Activated CD4-positive, alpha-beta T cell treated with anti-CD3 and anti-CD28 coated beads, Interleukin-2, amount 50 U/mL, for 1 hour (primary cell): ENCODE measurements at places on chromosomes 5 and 9.

DNA sequence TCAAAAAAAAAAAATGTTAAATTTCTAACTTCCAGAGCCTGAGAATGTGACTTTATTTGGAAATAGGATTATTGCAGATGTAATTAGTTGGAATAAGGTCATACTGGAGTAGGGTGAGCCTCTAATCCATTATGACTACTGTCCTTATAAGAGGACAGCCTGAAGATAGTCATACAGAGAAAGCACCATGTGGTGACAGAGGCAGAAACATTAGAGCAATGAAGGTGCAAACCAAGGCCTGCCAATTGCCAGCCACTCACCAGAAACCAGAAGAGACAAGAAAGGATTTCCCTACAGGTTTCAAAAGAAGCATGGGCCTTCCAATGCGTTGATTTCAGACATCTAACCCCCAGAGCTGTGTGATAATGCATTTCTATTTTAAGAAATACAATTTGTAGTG lies 659.2 kb upstream of the CHD1 start:
- DNase-seq = no peak

GRCh38 chr5:139746691-139747582 lies 48.7 kb upstream of the PSD2 start:
- peak; percentile 63 for DNase-seq

DNA sequence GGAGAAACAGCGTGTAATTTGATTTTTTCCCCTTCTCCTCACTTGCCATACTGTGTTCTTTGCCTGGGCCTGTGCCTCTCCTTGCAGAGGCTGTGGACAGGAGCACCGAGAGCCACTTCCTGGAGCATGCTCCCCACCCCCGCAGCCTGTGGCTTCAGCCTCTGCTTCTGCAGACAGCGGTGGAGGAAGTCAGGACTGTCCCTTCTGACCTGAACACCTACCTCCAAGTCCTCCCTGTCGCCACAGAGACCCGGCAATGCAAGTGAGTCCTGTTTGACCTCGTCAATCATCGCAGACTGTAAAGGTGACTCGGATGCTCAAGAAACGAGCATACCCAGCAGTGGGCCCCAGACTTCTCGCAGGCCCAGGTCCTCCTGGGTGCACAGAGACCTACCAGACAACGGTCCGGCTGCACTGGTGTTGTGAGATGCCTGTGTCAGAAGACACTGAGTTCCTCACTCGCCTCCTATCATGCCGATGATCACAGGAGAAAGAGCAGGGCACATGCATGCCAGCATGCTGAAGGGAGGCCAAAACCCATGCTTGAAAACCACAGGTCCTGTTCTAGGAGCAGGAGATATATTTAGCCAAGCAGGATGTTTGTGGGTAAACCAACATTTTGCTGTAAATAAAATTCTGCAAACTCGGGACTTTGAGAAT lies 198.8 kb downstream of the AUH start:
- DNase-seq = no peak

GRCh38 chr5:92544036-92544435 lies 1037.0 kb downstream of the NR2F1-AS1 start:
- no peak for DNase-seq

GRCh38 chr9:27194401-27195091 lies 85.5 kb downstream of the TEK start:
- no peak for DNase-seq

DNA sequence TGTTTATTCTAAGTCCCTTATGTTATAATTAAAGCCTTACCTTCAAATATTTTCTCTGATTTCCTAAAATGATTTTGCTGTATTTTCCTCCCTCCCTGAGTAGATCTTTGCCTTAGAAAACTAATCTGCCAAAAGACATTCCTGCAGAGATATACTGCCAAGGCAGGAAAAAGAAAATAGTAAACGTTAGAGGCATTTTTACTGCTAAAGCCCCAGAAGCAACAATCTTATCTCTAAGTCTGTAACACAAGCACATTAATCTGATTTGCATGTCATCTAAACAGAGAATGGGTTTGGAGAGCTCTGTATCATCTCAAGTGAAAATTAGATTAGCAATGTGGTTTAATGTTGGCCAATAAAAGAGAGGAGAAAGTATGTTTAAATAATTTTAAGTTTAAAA lies 847.7 kb downstream of the MAT2B start:
- DNase-seq = no peak

- DNase-seq = no peak
Observed at GRCh38 chr5:148910686-148911361, 84.4 kb downstream of the ADRB2 start.

DNA sequence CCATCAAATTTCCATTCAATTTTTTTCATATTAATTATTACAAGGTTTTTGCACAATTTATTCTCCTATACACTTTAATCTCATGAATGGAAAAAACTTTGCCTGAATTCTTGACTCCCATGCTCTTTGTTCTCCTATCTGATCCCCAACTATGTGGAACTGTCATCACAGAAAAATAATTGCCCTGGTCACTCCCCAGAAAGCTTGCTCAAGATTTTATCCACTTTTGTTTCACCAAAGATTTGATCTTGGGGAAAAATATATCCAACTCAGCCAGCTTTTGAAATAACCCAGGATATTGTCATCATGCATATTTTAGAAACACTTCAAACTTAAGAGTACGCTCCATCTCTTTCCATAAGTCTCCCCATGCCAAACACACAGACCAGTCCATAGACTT lies 77.7 kb upstream of the PPP2R2B start:
- no peak for DNase-seq

DNA sequence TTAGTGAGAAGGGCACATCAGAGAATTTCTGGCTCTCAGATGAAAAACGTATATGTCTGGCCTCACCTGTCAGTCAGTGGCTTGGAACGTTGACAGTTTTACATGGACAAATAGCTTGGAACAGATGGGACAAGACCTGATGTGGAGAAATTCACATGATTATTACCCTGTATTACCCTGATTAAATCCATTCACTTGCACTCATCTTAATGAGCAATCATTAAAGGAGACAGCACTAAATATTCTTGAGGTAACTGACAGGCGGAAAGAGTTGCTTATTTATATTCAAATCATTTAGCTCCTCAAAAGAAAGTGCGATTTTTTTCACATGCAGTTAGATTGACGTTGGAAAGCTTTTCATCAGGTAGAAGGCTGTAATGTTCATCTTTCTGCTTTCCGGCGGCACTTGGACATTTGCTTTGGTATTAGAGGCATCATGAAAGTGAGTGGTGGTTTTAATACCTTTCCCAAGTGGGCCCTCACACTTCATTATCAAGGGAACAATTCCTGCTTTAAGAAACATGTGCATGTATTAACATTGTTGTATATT lies 11.7 kb upstream of the TAS2R1 start:
- no peak for DNase-seq

- DNase-seq = no peak
Observed at GRCh38 chr5:42887097-42887496, 75.4 kb upstream of the SELENOP start.

DNA sequence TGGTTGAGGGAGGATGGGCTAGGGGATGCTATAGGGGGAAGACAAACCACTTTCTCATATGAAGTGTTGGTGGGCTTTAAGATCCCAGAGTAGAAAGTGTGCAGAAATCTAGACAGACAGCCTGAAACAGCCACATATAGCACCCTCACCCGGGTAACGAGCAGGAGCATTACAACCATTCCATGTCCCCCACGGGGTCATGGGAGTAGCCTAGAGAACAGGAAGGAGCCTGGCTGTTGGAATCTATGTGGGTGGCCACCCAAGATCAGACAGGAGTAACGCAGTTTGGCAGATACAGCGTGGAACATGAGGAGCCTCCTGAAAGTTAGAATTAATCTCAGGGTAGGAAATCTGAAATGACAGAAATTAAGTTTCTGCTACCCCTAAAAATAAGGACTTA lies 146.1 kb upstream of the RAI14 start:
- DNase-seq = no peak

DNA sequence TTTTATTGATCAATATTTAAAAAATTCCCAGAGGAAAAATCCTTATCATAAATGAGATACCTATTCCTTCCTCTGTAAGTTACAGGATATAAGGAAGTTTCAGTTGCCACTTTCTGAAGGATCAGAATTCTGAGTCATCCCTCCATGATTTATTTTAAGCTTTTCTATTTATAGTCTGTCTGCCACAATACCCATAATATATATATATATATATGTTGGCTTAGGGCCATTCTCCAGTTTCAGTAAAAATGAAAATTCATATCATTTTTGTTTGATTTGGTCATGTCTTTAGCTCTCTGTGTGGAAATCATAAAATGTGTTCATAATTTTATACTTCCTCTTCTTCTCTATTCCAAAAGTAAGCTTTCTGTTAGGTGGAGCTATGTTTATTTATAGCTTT lies 215.8 kb upstream of the CYLC2 start:
- no peak for DNase-seq

- DNase-seq = no peak
Observed at GRCh38 chr5:76521240-76521758, 101.9 kb downstream of the F2RL2 start.

DNA sequence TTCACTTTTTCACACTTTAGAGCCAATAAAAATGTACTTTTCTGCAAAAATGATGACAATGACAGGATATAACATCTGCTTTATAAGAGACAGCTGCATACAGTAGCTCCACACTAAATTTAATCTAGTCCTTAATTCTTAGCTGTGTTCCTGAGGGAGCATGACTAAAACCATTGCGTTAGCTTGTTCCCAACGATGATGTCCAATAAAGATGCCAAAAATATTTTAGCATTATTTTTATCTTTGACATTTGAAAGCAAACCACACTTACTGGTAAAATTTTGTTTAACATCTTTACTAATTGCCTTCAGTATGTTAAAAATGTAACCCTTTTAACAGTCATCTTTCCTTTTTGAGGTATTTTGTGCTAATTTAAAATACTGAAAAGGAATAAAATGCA lies 382.7 kb downstream of the CHSY3 start:
- DNase-seq = no peak

DNA sequence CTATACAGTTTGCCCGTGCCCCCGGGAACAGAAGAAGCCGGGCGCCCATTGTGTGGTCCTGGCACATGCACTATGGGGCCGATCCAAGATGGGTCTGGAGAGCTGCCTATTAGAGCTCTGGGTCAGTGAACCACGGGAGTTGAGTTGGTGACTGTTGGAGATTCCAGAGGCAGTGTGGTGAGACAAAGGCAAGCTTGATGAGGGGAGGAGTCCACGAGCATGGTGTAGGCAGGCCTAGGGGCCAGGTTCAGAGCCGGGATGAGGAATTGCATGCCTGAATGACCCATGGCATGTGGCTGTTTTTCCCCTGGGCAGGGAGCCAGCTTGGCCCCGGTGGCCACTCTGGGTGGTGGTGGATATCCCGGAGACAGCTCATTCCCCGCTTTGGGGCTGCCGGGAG lies 84.4 kb upstream of the STC2 start:
- no peak for DNase-seq

DNA sequence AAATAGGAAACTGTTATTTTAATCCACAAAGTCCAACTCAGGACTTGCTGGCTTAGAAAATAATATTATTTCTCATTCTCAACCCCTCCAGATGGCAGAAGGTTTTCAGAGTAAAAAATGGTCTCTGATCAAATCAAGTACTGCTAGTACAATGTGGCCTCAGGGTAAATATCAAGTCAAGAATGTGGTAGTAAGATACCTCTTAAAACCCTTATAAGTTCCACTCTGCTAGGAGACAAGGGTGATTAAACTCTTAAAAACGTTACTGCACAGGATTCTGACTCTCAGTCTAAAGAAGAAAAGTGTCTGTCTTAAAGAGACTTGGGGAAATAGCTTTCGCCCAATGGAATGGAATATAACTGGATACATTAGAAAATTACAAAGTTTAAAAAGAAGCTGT lies 120.8 kb upstream of the PDE4D start:
- DNase-seq = no peak

- no peak for DNase-seq
Observed at GRCh38 chr9:14907696-14908095, 2.5 kb downstream of the FREM1 start.
